DND-41 (cell line): ENCODE measurements at places on chromosomes 7 and 10.

- H3K36me3 ChIP-seq: peaks cover 23% of the 10 kb centered on the region
- no peak overlapping the region for H3K27ac ChIP-seq
- H3K4me1 ChIP-seq: 0 out of 2 replicates have a peak, but pooled peaks cover 5% of the 10 kb centered on the region
- H3K27me3 ChIP-seq: no peaks in the 10 kb centered on the region
- DNase-seq: no peak
Observed at GRCh38 chr10:32893434-32893833, 64.6 kb downstream of the ITGB1 start.

DNA sequence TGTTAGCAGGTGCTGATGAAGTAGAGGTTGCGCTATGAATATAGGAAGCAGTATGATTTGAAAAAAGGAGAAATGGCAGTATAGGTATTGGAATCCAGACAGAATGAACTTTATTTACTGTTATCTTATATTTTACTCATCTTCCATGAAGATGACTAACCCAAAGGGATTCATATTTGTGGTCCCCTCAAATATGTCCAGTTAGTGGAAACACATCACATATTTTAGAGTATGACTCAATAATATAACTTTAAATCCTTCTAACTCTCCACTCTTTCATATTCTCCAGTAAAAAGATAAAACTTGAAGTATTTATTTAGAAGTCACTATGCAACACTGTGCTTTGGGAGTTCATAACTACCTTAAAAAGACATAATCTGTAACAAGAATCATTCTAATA is 286.5 kb upstream of the LRRTM3 start:
- no peaks in the 10 kb centered on the region for H3K4me1 ChIP-seq
- no peak overlapping the region for H3K4me3 ChIP-seq
- no peak for DNase-seq
- H3K36me3 ChIP-seq: no peaks in the 10 kb centered on the region
- no peaks in the 10 kb centered on the region for H3K27me3 ChIP-seq

- H3K4me1 ChIP-seq: no peaks in the 10 kb centered on the region
- no peak for DNase-seq
- H3K27ac ChIP-seq: no peak overlapping the region
- no peaks in the 10 kb centered on the region for H3K27me3 ChIP-seq
Observed at GRCh38 chr10:50796693-50797092, 57.0 kb downstream of the ASAH2B start.

GRCh38 chr7:99559175-99559915 is 903 bp downstream of the ZNF655 start:
- peak overlapping the region; percentile 87 for H3K4me3 ChIP-seq
- peaks cover 36% of the 10 kb centered on the region for H3K4me1 ChIP-seq
- H3K36me3 ChIP-seq: peaks cover 80% of the 10 kb centered on the region
- H3K27ac ChIP-seq: peak overlapping the region; percentile 99

GRCh38 chr7:155358066-155358947 is 60.6 kb downstream of the INSIG1 start:
- no peak overlapping the region for H3K27ac ChIP-seq
- H3K36me3 ChIP-seq: no peaks in the 10 kb centered on the region
- 0 out of 2 replicates have a peak, but pooled peaks cover 8% of the 10 kb centered on the region for H3K4me1 ChIP-seq
- H3K27me3 ChIP-seq: peaks cover 13% of the 10 kb centered on the region
- no peak for DNase-seq

- DNase-seq: no peak
- H3K4me3 ChIP-seq: no peak overlapping the region
- no peaks in the 10 kb centered on the region for H3K36me3 ChIP-seq
- no peaks in the 10 kb centered on the region for H3K4me1 ChIP-seq
Observed at GRCh38 chr7:102321351-102322201, 34.7 kb downstream of the SPDYE6 start.

DNA sequence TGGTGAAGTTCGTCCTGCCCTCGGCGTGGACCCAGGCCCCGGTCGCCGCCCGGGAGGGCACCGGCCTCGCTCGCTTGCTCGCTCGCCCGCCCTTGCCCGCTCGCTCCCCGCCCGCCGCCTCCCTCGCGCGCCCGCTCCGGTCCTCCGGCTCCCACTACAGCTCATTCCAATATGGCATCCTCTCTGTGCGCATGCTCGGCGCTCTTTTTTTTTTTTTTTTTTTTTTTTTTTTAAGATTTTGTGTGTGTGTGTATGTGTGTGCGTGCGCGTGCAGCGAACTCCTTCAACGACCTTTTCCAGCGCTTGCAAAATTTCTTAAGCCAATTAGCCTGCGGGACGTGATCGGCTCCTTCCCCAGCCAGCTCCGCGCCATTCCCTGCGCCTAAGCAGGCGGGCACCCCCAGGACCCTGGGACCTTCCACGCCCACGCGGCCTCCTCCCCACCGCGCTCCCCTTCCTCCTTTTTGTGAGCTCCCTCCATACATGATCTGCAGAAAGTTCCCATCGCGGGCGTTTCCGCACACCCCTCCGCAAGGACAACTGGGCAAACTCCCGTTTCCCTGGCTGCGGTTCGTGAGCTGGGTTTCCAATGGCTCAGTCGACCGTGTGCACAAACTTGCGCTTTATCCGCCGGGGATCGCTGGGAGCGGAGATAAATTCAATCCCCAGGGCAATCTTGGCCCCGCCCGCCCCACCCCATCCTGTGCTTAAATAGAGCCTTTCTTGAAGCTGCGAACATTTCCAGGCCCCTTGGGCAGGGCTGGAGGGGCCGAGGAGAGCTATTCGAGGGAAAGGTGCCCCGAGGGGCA is at the start of gene SFMBT2:
TSS of gene SFMBT2 (minus strand) at position 173 of the 809 bp plus-strand sequence. CDS start 29,136 bp downstream, outside the sequence.
- H3K27ac ChIP-seq: peak within 1 kb of the TSS; percentile 91
- peaks cover 17% of the 10 kb centered on the region; the same call in 1 of the 2 replicates for H3K36me3 ChIP-seq
- no peaks in the 10 kb centered on the region for H3K27me3 ChIP-seq
- peak; percentile 74 for DNase-seq

GRCh38 chr10:132497861-132498561 is 39.6 kb upstream of the INPP5A start:
- DNase-seq: no peak
- H3K27ac ChIP-seq: no peak overlapping the region
- H3K36me3 ChIP-seq: no peaks in the 10 kb centered on the region

GRCh38 chr10:30228417-30229036 is 120.6 kb downstream of the MTPAP start:
- H3K27me3 ChIP-seq: no peaks in the 10 kb centered on the region
- H3K4me1 ChIP-seq: peaks cover 41% of the 10 kb centered on the region
- no peak overlapping the region for H3K4me3 ChIP-seq

DNA sequence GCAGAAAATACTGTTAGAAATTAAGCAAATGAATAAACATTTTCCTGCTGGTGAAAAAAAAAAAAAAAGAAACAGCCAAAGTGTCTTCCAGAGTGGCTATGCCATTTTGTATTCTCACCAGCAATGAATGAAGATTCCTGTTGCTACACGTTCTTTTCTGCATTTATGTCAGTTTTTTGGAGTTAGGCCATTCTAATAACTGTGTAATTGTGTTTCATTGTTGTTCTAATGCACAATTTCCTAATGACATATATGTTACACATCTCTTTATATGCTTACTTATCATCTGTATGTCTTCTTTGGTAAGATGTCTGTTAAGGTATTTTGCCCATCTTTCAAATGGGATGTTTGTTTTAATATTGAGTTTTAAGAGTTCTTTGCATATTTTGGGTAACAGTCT is 213.7 kb downstream of the ITGB1 start:
- H3K27ac ChIP-seq: no peak overlapping the region
- DNase-seq: no peak
- peaks cover 5% of the 10 kb centered on the region; the same call in 1 of the 2 replicates for H3K36me3 ChIP-seq

- no peaks in the 10 kb centered on the region for H3K36me3 ChIP-seq
- peaks cover 6% of the 10 kb centered on the region for H3K27me3 ChIP-seq
- DNase-seq: no peak
- no peak overlapping the region for H3K27ac ChIP-seq
- no peaks in the 10 kb centered on the region for H3K4me1 ChIP-seq
- H3K4me3 ChIP-seq: no peak overlapping the region
Observed at GRCh38 chr10:98516352-98516751, 69.6 kb upstream of the HPS1 start.

GRCh38 chr7:136229790-136230189 is 252.6 kb upstream of the MTPN start:
- H3K36me3 ChIP-seq: no peaks in the 10 kb centered on the region
- no peak for DNase-seq
- H3K4me1 ChIP-seq: no peaks in the 10 kb centered on the region
- H3K27me3 ChIP-seq: no peaks in the 10 kb centered on the region
- no peak overlapping the region for H3K4me3 ChIP-seq
- H3K27ac ChIP-seq: no peak overlapping the region

GRCh38 chr7:31488562-31489203 is 25.2 kb upstream of the ITPRID1 start:
- H3K27me3 ChIP-seq: peaks cover 3% of the 10 kb centered on the region
- no peak overlapping the region for H3K4me3 ChIP-seq
- H3K27ac ChIP-seq: no peak overlapping the region
- peak; percentile 61 for DNase-seq

DNA sequence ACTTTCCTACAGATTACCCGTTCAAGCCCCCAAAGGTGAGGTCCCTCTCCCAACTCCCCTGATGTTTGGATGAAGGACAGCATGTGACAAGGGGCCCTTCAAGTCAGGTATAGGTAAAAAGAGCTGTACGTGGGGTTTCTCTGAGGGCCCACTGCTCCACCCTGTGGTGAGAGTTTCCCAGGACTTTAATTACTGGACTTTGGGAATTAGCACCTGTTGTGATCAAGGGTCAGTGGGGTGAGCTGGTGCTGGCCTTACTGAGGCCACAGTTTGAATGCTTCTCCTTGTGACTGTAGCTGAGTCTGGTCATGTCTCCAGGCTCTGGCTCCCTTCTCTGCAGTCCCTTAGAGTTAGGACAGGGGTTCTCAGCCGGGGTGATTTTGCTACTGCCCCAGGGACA is 16.8 kb downstream of the UBE2D4 start:
- no peaks in the 10 kb centered on the region for H3K36me3 ChIP-seq
- H3K27me3 ChIP-seq: no peaks in the 10 kb centered on the region

DNA sequence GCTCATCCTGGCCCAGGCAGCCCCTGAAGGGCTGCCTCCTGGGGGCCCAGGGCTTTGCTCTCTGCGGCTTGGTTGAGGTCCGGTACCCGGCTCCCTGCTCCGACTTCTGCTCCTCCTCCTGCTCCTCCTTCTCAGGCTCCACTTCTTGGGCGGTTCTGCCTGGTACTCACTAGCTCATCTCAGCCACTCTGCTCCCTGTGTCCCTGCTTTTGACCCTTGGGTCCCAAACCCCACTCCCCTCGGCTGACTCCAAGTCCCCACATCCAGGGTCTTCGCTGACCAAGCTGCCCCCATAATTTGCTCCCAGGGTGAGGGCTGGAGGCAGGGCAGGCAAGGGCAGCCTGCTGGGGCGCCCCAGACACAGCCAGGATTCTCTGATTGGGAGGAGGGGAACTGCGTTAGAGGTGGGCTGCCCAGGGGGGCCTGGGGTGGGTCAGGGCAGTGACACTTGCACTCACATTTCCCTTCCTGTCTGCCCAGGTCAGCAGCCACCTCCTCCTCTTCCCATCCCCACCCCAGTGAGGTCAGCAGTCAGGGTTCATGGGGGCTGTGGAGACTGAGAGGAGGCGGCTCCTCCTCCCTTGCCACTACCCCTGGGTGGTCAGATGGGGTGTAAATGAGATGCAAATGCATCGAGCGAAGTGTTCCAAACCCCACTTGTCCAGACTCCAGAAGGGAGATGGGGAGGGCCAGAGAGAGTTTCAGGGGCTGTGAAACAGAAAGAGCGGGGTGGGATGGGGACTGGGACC is 2.2 kb downstream of the SMARCD3 start:
- H3K4me1 ChIP-seq: peaks cover 61% of the 10 kb centered on the region
- no peak overlapping the region for H3K27ac ChIP-seq
- peaks cover 69% of the 10 kb centered on the region for H3K27me3 ChIP-seq
- no peak overlapping the region for H3K4me3 ChIP-seq

DNA sequence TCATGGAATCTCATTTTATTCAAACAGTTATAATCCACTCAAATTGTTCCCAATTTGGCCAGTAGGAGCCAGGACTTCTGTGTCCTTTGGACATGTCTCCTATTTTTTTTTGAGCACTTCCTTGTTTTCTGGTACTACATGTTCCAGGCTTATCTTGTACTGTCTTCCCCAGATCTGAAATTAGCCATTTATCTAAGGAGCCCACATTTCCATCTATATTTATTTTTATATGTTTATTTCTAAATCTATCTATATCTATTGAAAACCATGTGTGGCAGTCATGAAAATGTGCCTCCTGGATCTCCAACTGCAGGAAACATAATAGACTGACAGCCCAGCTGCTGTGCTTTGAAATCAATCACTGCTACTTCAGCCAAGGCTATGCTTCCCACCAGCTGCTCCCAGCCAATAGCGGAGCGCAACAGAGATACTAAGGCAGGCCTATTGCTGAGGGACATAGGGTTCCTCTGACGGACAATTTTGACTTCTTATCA is 147.1 kb downstream of the LRRC4 start:
- peaks cover 16% of the 10 kb centered on the region for H3K36me3 ChIP-seq
- no peaks in the 10 kb centered on the region for H3K4me1 ChIP-seq
- no peak overlapping the region for H3K27ac ChIP-seq
- DNase-seq: no peak
- H3K27me3 ChIP-seq: no peaks in the 10 kb centered on the region

DNA sequence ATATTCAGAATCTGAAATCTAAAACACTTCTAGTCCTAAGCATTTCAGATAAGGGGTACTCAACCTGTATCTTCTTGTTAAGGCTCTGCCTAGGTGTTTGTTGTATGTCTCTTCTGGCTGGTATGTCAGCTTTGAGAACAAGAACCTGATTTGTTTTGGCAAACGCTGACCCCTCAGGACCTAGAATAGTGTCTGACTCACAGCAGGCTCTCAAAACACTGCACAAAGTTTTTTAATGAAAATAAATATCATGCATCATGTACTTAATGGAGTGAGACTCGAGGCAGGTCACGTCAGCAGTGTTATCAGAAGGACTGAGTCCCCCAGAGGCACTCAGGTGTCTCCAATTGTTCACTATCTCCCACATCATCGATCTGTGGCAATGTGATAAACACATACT is 99.1 kb downstream of the GLI3 start:
- no peaks in the 10 kb centered on the region for H3K4me1 ChIP-seq
- no peaks in the 10 kb centered on the region for H3K27me3 ChIP-seq
- H3K4me3 ChIP-seq: no peak overlapping the region
- H3K36me3 ChIP-seq: peaks cover 13% of the 10 kb centered on the region; the same call in 1 of the 2 replicates

GRCh38 chr10:90418869-90419652 is 438.8 kb downstream of the HTR7 start:
- H3K4me3 ChIP-seq: no peak overlapping the region
- no peak for DNase-seq
- H3K27me3 ChIP-seq: no peaks in the 10 kb centered on the region
- H3K27ac ChIP-seq: no peak overlapping the region
- no peaks in the 10 kb centered on the region for H3K4me1 ChIP-seq

GRCh38 chr10:22365644-22366434 is 20.5 kb downstream of the SPAG6 start:
- DNase-seq: no peak
- H3K4me3 ChIP-seq: no peak overlapping the region
- no peaks in the 10 kb centered on the region for H3K36me3 ChIP-seq
- H3K27me3 ChIP-seq: no peaks in the 10 kb centered on the region
